ENCODE measurements at places on chromosomes 5 and 9. TPM values are rescaled to one million over a fixed set of nuclear protein-coding genes. Genes with fewer than 3 reads are reported as not detected.

PCDHA6 gene
- total RNA-seq, result 0.23 TPM

CTNND2 gene
- total RNA-seq, result 0.46 TPM

ABCA1 gene
- 23.5 TPM for total RNA-seq

ANKRA2 gene
- total RNA-seq, result 19.1 TPM

CREBRF gene
- 26.1 TPM for total RNA-seq

ROR2 gene
- total RNA-seq, result 24.7 TPM

ACTBL2 gene
- total RNA-seq, result not detected

FOXD4 gene
- 0.32 TPM for total RNA-seq

GKAP1 gene
- 11.9 TPM for total RNA-seq

OBP2A gene
- not detected for total RNA-seq

PCDHGB4 gene
- 4.8 TPM for total RNA-seq

HK3 gene
- 16.9 TPM for total RNA-seq

C9orf50 gene
- not detected for total RNA-seq

PCDHGC3 gene
- total RNA-seq, result 90.6 TPM

PDZD2 gene
- total RNA-seq, result 4.1 TPM

CDKN2A gene
- total RNA-seq, result 1.4 TPM

PCDHGA2 gene
- total RNA-seq, result 7.4 TPM

CDC42SE2 gene
- 18.5 TPM for total RNA-seq

FREM1 gene
- total RNA-seq, result 6.8 TPM

TSLP gene
- 1.7 TPM for total RNA-seq

SV2C gene
- not detected for total RNA-seq

OBP2B gene
- not detected for total RNA-seq

DIRAS2 gene
- not detected for total RNA-seq

OSMR gene
- total RNA-seq, result 111 TPM

TMC1 gene
- 1.00 TPM for total RNA-seq

PRLR gene
- 0.86 TPM for total RNA-seq

PELO gene
- total RNA-seq, result 49.4 TPM

LVRN gene
- total RNA-seq, result 1.5 TPM

EFNA5 gene
- total RNA-seq, result 10.2 TPM

ANXA6 gene
- 430 TPM for total RNA-seq

CDO1 gene
- total RNA-seq, result 4.1 TPM

PAM gene
- total RNA-seq, result 340 TPM

FOXD4L5 gene
- 0.14 TPM for total RNA-seq

SMC5 gene
- 32.1 TPM for total RNA-seq

EIF4EBP3 gene
- 8.5 TPM for total RNA-seq

FOXE1 gene
- total RNA-seq, result not detected

CFAP90 gene
- total RNA-seq, result not detected

SIT1 gene
- 0.56 TPM for total RNA-seq

FOXD4L4 gene
- total RNA-seq, result not detected

PKD2L2 gene
- total RNA-seq, result 0.29 TPM

SLC34A3 gene
- not detected for total RNA-seq

LHX6 gene
- 23.6 TPM for total RNA-seq

CRHBP gene
- 0.83 TPM for total RNA-seq

CKS2 gene
- total RNA-seq, result 4.1 TPM

EHMT1 gene
- 56.2 TPM for total RNA-seq

PRSS3 gene
- total RNA-seq, result not detected

SELENOP gene
- 332 TPM for total RNA-seq

EPB41L4B gene
- total RNA-seq, result 0.62 TPM

FAT2 gene
- total RNA-seq, result not detected

CLIC3 gene
- total RNA-seq, result 3.8 TPM

TRMO gene
- total RNA-seq, result 7.0 TPM

PCDHGA9 gene
- 5.6 TPM for total RNA-seq

MYO10 gene
- total RNA-seq, result 11.2 TPM

SLC25A2 gene
- total RNA-seq, result 0.46 TPM

DMGDH gene
- total RNA-seq, result 1.7 TPM

All from posterior vena cava (tissue), 2 donors.